ENCODE measurements at places on chromosomes 5 and 9.
A peak's percentile ranks its signal among the peaks of the same experiment; 100 is the strongest.

DNA sequence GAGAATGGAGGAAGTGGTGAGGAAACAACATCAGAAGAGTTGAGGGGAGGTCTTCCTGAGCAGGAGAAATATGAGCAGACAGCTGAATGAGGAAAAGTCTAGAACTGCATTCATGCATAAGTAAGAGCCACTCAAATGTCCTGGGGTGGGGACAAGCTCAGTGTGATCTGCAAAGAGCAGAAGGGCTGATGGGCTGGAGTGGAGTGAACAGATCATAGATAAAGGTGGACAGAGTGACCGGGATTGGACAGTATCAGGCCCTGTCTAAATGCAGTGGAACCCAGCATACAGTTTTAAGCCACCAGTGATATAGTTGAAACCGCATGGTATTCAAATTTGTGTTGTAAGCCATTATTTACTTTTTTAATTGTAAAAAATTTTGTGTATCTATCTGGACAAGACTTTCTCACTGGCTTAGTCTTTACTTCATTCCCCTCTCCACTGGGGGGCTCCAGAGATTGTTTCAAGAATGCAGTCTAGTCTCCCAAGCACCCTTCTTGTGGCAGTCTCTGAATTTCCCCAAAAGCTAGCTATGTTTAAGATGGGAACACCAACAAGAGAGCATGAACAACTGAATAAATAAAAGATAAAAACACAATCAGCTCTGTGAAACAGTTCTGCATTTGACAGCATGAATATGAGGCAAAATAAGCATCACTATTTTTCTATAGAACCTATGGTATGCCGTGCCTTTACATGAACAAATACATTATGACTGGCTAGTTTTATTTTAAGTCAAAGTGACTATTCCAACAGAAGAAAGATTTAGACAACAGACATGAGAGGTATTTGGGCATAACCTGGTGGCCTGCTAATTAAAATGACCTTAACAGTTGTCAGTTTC lies 10.7 kb upstream of the STK32A start:
- no peak for DNase-seq

- no peak for DNase-seq
Measured at GRCh38 chr9:33464045-33464636, 9.6 kb downstream of the NOL6 start.

DNA sequence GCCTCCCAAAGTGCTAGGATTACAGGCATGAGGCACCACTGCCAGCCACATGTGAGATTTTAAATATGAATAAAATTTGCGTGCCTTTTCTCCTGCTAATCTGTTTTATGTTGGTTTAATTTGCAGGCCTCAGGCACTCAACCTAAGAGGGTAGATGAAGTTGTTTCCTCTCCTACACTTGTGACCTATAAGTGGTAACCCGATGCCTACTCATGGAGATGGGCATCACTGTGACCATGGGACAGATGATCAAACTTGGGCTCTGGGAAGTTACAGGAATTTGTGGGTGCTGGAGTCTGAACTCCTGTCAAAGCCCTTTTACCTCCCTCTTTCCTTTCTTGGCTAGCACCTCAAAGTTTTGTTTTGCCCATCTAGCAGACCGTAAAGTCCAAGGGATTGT lies 1.1 kb downstream of the SLC28A3 start:
- DNase-seq, result no peak

DNA sequence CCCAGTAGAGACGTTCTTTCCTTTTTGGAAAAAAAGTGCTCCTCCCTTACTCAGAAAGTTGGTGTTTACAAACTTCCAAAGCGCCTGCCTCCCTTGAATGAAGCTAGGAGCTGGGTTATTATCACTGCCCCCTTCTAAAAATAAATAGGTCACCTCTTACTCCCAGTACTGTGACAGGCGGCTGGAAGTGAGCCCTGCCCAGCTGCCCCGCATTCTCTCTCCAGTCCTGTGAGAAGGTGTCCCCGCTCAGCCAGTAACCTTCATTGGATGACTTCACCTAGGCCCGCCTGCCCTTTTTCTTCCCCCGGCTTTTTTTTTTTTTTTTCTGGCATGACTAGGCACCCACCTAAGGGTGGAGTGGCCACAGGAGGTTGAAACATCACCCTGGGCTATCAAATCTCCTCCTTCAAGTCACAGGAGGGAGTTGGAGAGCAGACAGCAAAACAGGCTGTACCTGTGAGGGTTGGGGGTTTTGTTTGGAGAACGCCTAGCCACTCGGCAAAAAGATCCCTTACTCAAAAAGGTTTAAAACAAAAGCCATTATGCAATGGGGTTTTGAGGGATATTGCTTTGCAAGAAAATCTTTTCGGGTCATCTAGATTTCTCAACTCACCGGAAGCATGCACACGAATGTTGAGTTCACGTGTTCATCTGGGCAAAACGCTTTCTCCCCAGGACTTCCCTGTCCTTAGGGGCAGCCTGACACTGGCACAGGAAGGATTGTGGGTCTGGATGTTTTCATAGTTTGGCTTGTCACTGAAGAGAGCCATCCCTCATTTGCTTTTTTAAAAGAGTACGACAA lies 43.3 kb upstream of the ZNF622 start:
- no peak for DNase-seq

DNA sequence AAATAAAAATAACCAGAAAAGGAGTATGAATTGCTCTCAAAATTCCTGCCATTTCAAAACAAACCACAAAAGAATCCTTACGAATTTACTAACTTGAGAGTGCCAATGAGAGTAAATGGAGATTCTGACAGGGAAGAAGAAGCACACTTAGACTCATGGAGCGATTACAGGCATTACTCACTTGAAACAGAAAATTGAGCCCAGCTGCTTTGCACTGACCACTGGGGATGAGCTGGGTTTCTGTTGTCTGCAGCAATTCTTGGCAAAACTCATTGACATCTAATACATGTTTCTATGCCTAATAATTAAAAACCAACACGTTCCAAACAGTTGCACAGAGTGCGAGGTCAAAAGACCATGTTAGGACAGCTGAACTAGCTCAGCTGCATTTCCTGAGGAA lies 731.6 kb downstream of the DNAH5 start:
- DNase-seq, result no peak

- no peak for DNase-seq
Measured at GRCh38 chr5:179375236-179375685, 30.0 kb upstream of the ADAMTS2 start.

DNA sequence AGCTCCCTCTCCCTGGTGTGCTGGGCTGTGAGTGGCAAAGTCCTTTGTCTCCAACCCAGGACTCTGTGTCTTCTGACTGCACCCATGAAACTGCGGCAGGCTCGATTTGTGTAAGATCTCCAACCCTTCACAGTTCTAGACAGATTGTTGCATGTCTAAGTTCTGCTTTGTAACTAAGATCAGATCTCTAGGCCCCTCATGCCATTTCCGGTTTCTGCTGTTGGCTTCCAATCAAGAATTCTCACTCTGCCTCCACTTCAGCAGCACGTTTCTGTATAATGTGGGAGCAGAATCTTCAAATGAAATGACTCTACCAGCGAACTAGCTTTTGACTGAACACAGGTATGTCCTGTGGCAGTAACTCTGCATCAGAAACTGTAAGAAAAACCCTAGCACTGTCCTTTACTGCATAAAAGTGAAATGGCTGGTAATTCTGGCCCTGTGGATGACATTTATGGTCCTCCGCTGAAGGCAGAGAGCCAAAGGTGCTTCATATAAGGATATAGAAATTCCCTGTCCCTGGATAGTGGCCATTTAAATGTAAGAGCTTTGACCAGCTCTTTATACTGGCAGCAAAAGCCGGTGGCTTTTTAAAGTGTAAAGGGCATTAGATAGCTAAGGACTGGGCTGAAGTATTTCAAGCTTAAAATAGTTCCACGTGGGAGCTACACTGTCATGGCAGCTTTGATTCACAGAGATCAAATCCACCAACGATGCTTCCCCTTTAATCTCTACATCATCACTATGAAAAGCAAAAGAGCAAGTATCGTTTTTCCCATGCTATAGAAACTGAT lies 319.0 kb upstream of the CDH6 start:
- no peak for DNase-seq

DNA sequence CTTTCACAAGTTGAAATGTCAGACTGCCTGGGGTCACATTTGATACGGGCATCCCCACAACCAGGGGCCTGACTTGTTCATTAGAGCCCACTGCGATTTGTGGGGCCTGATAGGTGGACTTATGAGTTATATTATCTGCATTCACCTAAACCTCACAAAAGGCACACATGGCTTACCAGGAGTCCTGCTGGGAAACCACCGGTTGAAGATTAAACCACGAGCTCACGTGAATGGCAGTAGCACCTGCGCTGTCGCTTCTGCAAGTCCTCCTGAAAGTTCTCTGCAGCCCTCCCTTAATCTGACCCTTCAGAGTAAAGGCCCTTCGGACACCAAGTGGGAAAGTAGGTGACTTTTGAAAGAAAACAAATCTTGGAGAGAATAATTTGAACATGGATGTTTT lies 68.9 kb downstream of the PPIC start:
- DNase-seq, result no peak

DNA sequence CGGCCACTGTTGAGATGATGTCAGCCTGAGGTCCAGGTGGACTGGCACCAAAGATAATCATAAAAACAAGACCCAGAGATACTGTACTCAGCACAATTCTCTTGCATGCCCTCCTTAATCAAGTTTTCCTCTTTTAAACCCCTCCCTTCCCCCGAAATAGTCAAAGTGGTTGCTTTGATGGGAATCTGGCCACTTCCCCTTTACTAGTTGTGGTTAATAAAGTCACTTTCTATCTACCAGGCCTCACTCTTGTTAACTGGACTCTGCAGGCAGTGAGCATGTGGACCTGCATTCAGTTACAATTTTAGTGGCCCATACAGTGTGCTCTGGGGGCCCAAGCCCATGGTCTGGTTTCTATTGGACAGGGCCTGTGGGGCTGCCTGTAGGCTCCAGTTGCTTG lies 17.5 kb downstream of the FBP2 start:
- DNase-seq, result no peak

- DNase-seq, result no peak
Measured at GRCh38 chr9:37329576-37329975, 92.9 kb upstream of the GRHPR start.

DNA sequence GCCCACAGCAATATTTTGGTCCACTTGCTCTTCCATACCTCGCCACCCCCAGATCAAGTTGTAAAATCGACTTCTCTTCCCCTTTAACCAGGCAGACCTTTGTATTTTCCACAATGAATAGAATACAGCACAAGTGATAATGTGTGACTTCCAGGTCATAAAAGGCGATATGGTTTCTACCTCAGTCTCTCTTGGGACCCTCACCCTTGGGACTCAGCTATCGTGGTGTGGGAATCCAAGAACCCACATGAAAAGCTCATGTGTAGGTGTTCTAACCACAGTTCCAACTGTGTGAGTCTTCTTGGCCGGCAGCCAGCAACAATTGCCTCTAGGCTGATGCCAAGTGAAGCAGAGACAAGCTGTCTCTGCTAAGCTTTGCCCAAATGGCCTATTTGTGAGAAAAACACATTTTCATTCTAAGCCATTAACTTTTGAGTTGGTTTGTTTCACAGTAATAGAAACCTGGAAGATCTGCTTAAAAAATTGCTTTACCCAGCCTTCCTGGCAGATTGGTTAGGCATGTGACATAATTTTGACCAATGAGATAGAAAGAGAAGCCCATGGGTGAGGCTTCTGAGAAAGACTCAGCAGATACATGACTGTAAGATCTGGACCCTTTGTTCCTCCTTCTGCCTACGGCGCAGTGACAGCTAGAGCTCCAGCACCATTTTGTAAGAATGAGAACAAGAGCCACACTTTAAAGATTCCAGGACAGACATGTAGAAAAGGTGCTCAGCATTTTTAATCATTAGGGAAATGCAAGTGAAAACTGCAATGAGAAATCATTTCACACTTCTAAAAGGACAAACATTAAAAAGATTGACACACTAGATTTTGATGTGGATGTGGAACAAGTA lies 18.3 kb upstream of the MLLT3 start:
- peak; percentile 74 for DNase-seq

- DNase-seq, result no peak
Measured at GRCh38 chr5:40678026-40678425, 1.7 kb upstream of the PTGER4 start.

- DNase-seq, result no peak
Measured at GRCh38 chr5:167336161-167336560, 955.3 kb upstream of the WWC1 start.

- peak; percentile 97 for DNase-seq
Measured at GRCh38 chr9:35732185-35732799, at the start of the genes CREB3 and TLN1. CREB3 (plus strand) TSS chr9:35732666; CDS start chr9:35732773, 107 bp downstream. TLN1 (minus strand) TSS chr9:35732195; CDS start chr9:35725694, 6,501 bp downstream.

- peak; percentile 4 for DNase-seq
Measured at GRCh38 chr5:147098233-147098790, 136.5 kb upstream of the STK32A start.

DNA sequence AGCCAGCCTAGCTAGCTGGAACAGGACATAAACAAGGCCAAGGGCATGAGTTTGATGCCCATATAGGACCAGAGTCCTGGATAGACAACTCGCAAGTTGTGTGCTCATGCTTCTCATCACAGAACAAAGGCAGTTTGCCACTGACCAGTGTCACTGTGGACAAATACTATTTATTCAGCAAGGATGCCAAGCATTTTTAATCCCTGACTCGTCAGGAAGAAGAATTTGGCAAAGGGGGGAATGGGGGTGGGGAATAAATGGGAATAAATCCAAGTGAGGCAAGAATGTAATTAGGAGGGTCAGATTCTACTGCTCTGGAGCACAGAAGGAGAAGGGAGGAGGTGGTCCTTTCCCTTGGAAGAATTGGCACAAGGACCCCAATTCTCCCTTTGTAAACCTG lies 46.8 kb upstream of the ANKRD55 start:
- DNase-seq, result no peak

- DNase-seq, result no peak
Measured at GRCh38 chr5:949275-949543, 56.5 kb downstream of the TRIP13 start.

- no peak for DNase-seq
Measured at GRCh38 chr5:121158451-121158850, 693.2 kb upstream of the FTMT start.
